ENCODE measurements at places on chromosomes 3 and 15. TPM values are rescaled to one million over a fixed set of nuclear protein-coding genes. Genes with fewer than 3 reads are reported as not detected.

DNA sequence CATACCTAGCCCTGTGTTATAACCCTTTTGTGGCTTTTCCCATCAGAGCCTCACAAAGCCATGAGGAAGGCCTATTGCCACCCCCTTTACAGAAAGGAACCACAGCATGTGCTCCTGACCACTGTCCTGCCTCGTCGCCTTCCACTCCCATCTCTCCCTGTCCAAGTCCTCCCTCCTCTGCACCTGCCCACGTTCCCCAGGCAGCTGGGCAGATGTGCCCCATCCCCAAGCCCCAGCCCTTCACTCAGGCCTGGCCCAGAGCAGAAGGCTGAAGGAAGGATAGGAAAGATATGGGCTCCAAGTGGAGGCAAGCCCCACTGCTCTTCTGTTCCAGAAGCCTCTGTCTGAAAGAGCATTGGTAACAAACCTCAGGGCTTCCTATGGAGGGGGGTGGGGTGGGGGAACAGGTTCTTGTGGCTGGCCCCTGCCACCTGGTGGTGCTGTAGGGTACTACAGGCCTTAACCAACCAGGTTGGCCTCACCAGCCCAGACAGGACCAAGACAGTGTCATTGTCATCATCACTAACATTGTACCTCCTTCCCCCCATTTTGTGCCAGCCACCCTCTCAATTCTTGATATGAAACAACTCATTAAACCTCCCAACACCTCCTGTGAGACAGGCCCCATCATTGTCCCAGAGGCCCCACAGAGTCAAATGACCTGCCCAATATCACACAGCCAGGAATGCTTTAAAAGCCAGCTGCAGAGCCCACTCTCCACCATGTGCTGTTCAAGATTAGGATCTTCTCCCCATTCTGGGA lies 10.0 kb downstream of the POC1A start:
- peak; percentile 49 for DNase-seq

- peak; percentile 24 for DNase-seq
Measured at GRCh38 chr15:51097553-51098330, 3.0 kb upstream of the TNFAIP8L3 start.

DNA sequence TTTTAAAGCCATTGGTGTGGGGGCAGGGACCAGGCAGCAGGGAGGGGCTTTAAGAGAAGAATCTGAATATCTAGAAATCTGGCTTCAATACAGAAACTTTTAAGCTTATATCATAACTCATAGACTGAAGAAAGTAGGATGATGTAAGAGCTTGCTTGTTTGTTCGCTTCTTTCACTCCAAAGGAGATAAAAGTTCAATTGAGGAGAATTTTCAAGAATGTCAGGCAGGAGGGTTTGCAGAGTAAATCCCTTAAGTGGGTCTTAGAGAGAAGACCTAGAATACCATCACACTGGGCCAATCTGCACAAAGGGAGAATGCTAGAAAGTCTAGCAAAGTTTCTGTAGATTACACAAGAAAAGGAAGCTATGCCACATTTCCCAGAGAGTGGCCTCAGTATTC lies 4.1 kb upstream of the HLTF start:
- no peak for DNase-seq

DNA sequence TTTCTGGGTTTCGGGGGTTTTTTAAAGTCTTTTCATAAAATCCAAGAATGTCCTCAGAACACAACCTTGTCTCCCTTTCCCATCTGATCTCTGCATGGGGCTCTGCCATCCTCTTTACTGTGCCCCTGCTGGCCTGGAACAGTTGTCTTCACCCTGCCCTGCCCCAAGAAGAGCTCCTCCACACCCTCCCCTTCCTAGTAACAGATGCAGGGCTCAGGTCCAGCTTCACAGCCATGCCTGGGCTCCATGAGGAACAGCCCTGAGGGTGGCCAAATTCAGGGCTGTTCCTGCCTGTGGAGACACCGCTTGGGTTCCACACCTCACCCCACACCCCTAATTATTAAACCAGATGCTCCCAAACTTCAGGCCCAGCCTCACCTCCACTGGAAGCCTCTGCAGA lies 12.9 kb upstream of the ULK3 start:
- DNase-seq = no peak

DNA sequence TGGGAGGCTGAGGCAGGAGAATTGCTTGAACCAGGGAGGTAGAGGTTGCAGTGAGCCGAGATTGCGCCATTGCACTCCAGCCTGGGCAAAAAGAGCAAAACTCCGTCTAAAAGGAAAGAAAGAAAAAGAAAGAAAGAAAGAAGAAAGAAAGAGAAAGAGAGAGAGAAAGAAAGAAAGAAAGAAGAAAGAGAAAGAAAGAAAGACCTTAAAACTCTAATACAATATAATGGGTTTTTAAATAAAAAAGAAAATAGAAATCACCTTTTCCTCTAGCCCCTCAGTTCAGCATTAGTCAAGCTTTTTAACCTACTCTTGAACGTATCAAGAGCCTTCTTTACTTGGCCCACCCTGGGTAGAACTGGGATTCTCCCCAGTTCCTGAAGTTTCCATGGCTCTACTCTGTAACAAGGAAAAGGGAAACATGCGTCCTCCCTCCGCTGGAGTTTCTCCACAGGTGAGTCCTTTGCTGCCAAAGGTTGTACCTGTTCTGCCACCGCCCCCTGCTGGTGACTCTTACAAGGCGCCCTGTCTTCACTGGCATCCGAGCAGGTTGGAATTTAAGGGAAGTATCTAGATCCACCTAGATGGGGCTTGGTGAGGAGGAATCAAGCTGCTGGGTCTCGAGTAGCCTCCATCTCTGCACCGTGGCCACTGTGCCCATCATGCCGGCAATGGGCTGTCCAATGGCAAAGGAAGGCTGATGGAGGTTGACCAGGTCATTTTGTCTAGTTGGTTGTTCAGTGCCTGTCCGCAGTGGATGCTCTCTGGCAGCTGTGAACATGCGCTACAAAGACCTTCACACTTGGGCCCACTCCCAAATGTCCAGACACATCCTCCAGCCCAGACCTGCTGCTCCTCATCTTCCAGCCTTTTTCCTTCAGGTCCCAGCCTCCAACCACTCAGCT lies 20.6 kb upstream of the EPHB3 start:
- no peak for DNase-seq

- DNase-seq = no peak
Measured at GRCh38 chr3:85259748-85260147, 301.0 kb downstream of the CADM2 start.

DNA sequence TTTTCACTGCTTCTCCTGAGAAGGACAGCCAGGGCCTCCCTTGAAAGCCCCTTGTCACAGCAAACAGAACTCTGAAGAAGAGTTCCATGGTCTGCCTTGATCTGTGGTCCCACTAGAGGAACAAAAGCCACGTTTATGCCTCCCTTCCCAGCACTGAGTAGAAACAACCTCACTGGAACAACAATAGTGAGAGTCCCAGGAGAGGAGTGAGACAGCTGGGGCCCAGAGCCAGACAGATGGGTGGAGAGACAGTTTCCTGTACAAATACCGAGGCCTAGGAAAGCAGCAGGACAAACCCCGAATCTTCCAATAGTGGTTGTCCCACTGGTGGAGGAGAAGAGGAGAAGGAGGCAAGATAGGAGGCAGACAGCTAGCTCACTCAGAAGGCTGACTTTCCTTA lies 106.1 kb downstream of the WDR76 start:
- no peak for DNase-seq

DNA sequence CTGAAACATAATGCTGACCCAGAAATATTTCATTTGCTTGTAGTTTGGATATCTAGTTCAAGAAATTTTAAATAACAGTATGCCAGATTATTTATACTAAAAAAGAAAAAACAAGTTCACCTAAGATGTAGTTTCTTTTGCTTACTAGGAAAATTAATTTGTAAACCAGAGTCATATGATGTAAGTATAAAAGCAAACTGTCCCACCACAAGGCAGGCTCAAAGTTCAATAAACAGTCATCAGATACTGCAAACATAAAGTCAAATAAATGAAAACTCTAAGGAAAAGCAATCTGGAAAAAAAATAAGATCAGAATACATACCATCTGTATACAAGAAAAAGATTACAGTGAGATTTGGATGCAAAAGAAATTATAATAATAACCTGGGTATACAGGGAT lies 40.2 kb upstream of the WDR5B start:
- DNase-seq = no peak

DNA sequence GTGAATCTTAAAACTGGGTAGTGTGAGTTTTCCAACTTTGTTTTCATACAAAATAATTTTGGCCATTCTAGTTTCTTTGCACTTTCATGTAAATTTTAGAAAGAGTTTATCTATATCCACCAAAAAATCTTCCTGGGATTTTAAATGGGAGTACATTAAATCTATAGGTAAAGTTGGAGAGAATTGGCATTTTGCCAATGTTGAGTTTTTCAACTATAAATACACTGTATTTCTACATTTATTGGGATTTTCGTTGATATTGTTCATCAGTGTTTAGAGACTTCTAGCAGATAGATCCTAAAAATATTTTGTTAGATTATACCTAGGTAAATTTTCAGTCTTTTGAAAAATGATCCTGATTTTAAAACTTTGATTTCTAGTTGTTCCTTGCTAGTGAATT lies 83.1 kb upstream of the CCDC54 start:
- no peak for DNase-seq

- no peak for DNase-seq
Measured at GRCh38 chr15:42152196-42152920, 4.1 kb downstream of the PLA2G4F start.

GRCh38 chr3:149224736-149225594 lies 3.3 kb upstream of the CP start:
- no peak for DNase-seq

GRCh38 chr3:171809611-171809860 lies 747 bp downstream of the PLD1 start:
- peak; percentile 84 for DNase-seq

GRCh38 chr3:186551387-186551786 lies 7.2 kb upstream of the CRYGS start:
- no peak for DNase-seq

GRCh38 chr3:71582612-71583565 lies 639 bp downstream of the FOXP1 start:
- DNase-seq = peak; percentile 45

GRCh38 chr15:65991721-65992483 lies 122.6 kb downstream of the RAB11A start:
- DNase-seq = no peak

- DNase-seq = no peak
Measured at GRCh38 chr3:178875157-178875556, 196.5 kb downstream of the ZMAT3 start.

DNA sequence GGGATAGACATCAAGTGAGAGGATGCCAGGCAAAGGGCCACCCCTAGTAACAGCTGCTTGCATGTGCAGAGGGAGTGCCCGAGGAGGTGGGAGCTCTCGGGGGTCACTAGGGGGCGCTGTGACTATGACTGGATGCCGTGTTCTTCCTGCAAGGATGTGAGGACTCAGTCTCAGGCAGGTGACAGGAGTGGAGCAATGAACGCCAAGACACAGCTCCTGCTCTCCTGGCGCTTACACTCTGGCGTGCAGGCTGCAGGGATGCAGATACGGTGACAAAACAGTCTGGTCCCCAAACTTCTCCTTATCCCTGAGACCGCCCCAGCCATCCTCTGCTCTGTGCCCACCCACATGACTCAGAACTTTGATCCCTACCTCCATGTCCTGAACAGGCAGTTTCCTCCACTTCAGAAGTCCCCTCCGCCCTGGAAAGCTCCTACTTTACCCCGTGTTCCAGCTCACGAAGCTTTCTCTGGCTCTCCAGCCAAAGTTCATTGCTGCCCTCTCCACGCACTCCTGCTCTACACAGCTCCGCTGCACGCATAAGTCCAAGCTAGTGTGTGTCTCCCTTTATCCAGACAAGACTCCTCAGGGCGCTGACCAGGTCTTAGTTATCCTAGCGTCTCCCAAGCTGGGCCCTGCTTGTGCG lies 14.7 kb downstream of the RHOV start:
- no peak for DNase-seq

DNA sequence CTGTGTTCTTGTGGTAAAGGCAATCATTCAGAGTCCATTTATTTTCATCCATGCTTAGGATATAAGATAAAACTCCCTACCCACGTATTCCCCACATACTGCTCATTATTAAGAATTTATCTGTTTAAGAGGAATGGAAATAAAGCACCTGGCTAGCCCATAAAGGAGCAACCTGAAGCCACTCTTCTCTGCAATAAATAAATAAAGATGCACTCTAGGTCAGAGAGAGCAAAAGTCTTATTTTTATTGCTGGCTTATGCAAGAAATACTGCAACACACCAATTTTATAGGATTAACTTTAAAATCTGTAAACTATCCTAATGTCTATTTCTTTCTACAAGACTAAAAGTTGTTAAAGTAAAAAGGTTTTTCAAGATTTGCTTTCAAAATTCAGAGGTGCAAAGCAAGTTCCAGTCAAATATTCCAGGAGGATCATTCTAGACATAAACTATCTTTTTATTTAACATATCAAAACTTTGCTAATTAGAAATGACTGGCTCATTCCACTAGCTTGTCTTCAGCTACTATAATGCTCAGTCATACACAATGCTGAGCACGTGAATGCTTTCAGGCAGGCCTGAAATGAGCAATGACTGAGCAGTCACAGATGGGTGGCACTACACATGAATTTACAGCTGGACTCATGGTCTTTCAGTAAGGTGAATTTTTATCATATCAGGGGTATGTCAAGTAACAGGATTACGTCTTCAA lies 7.1 kb downstream of the TJP1 start:
- DNase-seq = no peak

GRCh38 chr15:69766156-69766555 lies 313.5 kb downstream of the RPLP1 start:
- no peak for DNase-seq

- peak; percentile 25 for DNase-seq
Measured at GRCh38 chr3:169764312-169764881, 463 bp downstream of the TERC start.

GRCh38 chr3:126126811-126127431 lies 43.0 kb upstream of the SLC41A3 start:
- no peak for DNase-seq

DNA sequence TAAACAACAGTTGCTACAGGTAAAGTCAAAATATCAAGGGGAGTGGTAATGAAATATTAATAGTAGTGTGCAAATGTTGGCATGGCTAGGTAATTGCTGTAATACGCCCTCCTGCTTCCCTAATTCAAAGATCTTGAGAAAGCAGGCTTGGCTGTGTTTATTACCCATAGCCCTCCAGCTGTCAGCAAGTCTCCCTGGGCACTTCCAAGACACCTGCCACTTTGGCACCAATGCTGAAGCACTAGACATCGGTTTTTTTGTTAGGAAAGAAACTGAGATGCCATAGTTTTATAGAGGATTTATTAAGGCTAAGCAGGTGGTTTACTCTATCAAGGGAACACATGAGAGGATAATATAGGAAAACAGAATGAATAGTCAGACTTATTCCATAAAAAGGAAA lies 64.4 kb downstream of the P2RY1 start:
- DNase-seq = no peak

GRCh38 chr15:69098771-69099170 lies 61.7 kb upstream of the GLCE start:
- DNase-seq = no peak

GRCh38 chr3:171049861-171050444 lies 23.4 kb upstream of the SLC2A2 start:
- DNase-seq = peak; percentile 19

- peak; percentile 75 for DNase-seq
Measured at GRCh38 chr15:33086500-33087121, 107.9 kb downstream of the FMN1 start.

The BNC1 gene
- 9.2 TPM for total RNA-seq

The CCR2 gene
- total RNA-seq = 2.9 TPM

The TPRG1 gene
- total RNA-seq = 9.6 TPM

The FANCD2OS gene
- total RNA-seq = not detected

The CPN2 gene
- 0.10 TPM for total RNA-seq

The FGD5 gene
- total RNA-seq = 14.9 TPM

The HIGD2B gene
- total RNA-seq = not detected

The CHRNA5 gene
- total RNA-seq = 0.39 TPM

The DOCK3 gene
- total RNA-seq = 0.89 TPM

The SELENOK gene
- 69.8 TPM for total RNA-seq

All from skin of body (tissue), 3 donors.